Activated CD4-positive, CD25-positive, alpha-beta regulatory T cell (primary cell): ENCODE measurements at places on chromosomes 6 and 20.

DNA sequence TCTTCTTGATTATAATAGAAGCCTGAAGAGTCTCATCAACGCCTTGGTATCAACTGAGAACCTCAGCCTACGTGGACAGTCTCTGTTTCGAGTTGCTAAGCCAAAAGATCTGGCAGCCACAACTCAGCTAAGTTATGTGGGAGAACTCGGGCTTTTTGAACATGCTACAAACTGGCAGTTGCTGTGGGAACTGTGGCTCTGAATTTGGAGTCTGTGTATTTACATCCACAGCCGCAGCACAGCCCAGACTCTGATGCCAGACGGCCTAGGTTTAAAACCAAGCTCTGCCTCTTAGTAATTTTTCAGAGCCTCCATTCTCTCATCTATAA, 35.8 kb downstream of the RIPOR2 start:
- DNase-seq = no peak

GRCh38 chr20:25546048-25546447, 39.3 kb downstream of the NINL start:
- no peak for DNase-seq

DNA sequence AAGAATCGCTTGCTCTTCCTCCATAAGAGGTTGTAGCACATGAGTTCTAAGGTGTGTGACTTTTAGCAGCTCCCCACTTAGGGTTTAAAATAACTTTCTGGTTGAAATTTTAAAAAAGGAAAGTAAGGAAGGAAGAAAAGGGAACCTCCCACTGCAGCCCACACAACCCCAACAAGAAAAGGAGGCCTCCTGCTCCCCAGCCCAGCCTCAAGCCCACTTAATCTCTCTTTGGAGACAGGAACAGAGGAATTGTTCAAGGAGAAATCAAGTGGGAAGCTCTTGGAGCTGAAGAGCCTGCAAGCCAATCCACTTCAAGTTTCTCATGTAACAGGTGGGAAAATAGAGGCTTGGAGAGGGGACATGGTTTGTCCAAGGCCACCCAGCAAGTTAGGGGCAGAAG, 39.1 kb upstream of the PREX1 start:
- DNase-seq = no peak

DNA sequence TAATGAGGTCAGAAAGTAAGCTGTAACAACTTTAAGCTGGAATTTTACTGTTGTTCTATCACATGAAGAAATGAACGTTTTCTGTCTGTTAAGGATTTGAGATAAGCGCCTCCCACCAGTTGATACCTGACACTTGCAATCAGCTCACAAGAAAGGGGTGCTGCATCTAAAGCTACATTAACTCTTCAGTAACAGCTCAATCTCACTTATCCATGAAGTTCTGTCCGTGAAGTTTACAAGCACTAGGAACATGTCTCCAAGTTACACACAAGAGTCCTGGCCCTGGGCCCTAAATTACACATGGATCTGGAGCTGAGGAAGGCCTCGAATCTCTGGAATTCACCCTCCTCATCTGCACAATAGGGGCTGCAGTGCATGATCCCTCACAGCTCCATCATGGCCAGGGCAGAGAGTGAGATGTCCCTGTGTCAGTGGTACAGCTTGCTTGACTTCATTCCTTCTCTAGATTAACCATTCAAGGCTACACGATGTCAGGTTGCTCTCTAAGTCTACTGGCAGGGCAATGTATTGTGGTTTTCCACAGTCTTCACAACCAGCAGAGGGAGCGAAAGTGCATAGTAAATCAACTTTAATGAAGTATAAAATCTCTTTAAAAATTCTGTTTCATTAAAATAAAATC, 182.4 kb upstream of the MCHR2 start:
- no peak for DNase-seq

GRCh38 chr6:18973251-18973650, 586.1 kb downstream of the RNF144B start:
- no peak for DNase-seq

GRCh38 chr6:45837541-45838200, 178.0 kb downstream of the CLIC5 start:
- DNase-seq = no peak

DNA sequence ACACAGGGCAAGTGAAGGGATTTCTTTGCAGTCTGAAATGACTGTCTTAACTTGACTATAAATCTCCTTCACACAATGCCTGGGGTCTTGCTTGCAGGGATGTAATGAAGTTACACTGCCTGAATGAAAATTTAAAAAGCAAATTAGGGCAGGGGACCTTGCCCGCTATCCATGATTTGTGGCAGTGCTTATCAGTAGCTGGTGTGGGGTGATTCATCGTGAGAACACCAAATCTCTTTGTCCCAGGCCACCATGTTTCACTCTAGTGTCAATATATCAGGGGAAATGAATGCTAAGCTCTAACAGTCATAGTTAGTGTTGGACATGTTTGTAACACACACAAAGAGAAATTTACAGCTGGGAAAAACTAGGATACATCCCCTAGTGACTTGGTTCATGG, 713.7 kb upstream of the EPHA7 start:
- DNase-seq = no peak

- no peak for DNase-seq
These were observed 332.6 kb upstream of the TBX18 start for GRCh38 chr6:85096976-85097375.

GRCh38 chr6:168451805-168452517, 11.0 kb downstream of the SMOC2 start:
- no peak for DNase-seq

- DNase-seq = peak; percentile 2
These were observed 13.8 kb upstream of the GTF3C6 start for GRCh38 chr6:110944681-110945151.

DNA sequence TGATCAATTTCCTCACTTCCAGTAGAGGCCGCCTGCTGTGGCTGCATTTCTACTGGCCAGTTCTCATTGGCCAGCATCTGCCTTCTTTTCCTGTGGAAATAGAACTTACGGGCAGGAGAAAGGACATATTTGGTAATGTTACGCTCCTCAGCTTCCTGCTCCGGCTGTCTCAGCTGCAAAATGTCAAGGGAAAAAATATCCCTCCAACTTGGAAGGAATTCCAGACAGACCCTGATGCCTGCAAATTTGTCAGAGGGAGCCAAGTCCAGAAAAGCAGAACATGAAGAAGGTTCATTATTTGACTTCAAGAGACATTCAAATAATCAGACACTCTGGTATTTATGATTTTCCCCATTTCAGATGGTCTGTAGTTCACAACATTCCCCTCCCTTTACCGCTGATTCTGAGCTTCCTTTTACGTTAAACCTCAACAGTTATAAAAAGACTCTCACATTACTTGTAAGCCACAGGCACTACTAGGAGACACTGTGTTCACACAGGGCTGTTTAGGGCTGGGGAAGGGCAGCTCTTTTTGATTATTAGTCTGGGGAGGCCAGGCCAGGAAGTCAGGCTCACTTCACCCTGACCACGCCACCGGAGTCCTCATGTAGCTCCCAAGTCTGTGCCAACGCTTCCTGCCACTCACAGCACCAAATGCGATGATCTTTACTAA, 179.6 kb upstream of the CCN2 start:
- no peak for DNase-seq

- DNase-seq = no peak
These were observed 65.2 kb downstream of the GTF2H5 start for GRCh38 chr6:158233214-158233795.

DNA sequence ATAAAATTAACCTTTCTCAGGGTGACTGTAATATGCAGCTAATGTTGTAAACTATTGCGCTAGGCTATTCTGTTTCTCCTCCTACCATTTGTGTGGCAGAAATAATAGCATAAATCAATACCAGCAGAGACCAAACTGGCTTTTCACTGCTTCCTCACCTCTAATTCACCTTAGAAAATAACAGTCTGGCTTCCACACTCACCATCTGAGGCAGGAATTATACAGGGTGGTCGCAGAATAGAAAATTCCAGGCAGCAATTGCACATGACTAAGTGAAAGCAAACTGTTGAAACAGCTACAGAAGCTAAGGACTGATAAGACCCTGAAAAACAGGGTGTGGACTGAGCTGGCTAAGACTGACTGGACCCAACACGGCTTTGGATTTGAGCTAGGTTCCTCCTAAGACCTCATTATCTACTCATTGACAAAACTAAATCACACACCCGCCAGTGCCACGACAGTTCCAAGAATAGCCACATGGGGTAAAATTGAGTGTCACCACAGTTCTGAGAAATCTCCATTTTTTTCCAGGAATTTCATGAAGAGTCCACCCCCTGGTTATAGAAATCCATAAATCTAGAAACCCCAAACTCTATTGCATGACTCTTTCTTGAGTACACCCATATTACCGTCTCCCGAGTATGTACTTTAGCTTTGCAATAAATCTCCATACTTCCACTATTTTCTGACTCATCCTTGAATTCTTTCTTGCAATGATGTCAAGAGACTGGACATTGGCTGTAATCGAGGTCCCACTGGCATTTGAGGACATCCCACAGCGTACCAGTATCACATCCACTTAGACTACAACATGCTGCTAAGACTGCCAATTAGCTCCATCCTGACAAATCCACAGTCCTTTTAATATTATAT, 60.9 kb upstream of the KCNQ5 start:
- DNase-seq = no peak

GRCh38 chr20:2273634-2274302, 22.0 kb upstream of the TGM3 start:
- no peak for DNase-seq

- peak; percentile 35 for DNase-seq
These were observed 3.5 kb upstream of the PLCG1 start for GRCh38 chr20:41133709-41134361.
